ENCODE measurements at places on chromosomes 6 and 20. TPM values are rescaled to one million over a fixed set of nuclear protein-coding genes. Genes with fewer than 3 reads are reported as not detected.

- DNase-seq, result no peak
Measured at GRCh38 chr20:59696476-59696875, 92.1 kb downstream of the PHACTR3 start.

Gene RNF182
- total RNA-seq, result 0.38 TPM

Gene PRL
- not detected for total RNA-seq

Gene ARFRP1
- total RNA-seq, result 22.5 TPM

Gene SNPH
- 1.8 TPM for total RNA-seq

GRCh38 chr6:149046822-149047246, 270.7 kb upstream of the TAB2 start:
- DNase-seq, result no peak

DNA sequence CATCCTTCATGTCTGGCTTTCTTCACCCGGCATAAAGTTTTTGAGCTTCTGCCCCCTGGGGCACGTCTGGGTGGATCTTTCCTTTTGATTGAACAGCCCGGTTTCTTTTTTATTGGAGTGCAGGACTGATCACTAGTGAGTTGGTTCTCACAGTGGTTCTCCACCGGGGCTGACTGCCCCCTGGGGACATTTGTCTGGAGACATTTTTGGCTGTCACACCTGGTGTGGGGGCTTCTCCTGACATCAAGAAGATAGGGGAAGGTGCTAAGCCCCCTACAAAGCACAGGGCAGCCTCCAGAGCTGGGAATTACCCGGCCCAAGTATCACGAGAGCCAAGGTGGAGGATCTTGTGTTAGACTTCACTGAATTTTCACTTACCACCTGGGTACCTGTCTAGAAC, 25.7 kb upstream of the IRF4 start:
- no peak for DNase-seq

- no peak for DNase-seq
Measured at GRCh38 chr6:147528511-147529145, 20.1 kb downstream of the SAMD5 start.

Gene BPIFB4
- not detected for total RNA-seq

Gene MYLK2
- 42.1 TPM for total RNA-seq

Gene ZNF311
- 0.13 TPM for total RNA-seq

Gene XKR7
- total RNA-seq, result not detected

GRCh38 chr6:118696271-118696670, 44.9 kb upstream of the CEP85L start:
- no peak for DNase-seq

- no peak for DNase-seq
Measured at GRCh38 chr6:144285548-144285797, 338 bp downstream of the UTRN start.

Gene GSTA2
- not detected for total RNA-seq

GRCh38 chr6:7911345-7911725, 747 bp upstream of the TXNDC5 start:
- no peak for DNase-seq

DNA sequence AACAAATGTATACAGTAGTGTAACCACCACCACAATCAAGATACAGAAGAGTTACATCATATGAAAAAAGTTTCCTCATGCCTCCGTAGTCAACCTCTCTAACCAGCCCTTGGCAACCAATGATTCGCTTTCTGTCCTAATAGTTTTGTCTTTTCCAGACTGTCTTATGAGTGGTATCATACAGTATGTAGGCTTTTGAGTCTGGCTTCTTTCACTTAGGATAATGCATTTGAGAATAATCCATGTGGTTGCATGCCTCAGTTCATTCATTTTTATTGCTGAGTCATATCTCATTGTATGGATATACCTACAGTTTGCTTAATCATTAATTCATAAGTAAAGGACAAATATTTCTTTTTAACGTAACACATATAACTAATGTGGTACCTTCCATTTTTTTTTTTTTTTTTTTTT, 86.4 kb upstream of the RIPOR2 start:
- DNase-seq, result no peak

DNA sequence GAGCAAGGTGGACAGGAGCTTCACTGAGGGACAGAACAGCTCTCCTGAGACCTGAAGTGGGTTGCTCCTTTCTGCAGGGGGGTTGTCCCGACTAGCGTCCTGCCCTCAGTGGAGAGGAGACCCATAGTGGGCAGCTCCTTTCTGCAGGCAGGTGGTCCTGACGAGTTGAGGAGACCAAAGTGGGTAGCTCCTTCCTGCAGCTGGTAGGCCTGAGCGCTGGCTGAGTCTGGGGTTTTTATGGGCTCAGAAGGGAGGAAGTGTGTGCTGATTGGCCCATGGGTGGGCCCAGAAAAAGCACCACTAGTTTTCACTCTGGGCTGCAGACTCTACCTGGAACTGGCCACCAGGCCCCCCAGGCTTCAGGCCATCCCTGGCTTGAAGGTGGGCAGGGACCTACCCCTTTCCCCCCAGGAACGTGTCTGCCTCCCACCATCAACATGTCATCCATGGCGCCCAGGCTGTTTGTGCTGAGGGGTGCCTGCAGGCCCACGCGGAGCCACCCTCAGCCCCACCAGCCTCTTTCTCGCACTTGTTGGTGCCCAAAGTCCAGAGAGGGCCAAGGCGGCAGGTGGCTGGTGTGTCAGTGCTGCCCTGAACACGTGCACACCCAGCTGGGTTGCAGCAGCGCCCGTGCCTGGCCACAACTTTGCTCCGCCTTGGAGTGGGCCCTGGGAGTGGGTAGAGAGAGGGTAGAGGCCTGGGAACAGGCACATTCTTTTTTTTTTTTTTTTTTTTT, 1.6 kb upstream of the DEK start:
- DNase-seq, result no peak

Gene SSTR4
- not detected for total RNA-seq

Gene XRN2
- 71.1 TPM for total RNA-seq

Data from dermis microvascular lymphatic vessel endothelial cell (primary cell).